ENCODE measurements at places on chromosomes 12 and 14.

DNA sequence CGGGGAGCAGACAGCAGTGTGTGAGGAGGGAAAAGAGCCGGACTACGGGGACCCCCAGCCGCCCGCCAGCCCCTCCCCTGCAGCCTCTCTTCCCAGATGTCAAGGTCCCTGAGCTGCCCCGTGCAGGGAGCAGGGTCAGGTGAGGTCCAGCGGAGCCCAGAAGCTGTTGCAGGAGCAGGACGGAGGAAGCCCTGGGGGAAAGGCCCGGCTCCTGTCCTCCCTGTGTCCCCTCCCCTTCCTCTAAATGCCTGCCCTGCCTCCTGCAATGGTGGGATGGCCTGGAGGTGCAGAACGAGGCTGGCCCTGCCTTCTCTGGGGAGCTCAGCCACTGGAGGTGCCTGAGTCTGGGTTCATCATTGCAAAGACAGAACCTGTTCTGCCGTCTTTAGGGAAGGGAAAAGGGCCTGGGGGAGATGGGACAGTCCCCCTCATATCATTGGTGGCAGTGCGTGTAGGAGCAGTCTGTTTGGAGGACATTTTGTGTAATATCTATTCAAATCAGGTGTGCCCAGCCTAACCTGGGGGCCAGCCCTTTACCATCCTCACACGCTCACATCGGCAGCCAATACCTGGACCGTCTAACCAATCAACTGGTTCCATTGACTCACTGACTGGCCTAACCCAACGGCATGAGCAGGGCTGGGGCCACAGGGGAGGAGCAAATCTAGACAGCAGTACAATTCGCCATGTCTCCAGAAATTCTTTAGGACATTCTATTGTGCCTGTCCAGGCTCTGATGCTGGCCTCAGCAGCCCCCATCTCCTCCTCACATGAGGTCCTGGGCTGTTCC is 364.1 kb upstream of the SFSWAP start:
- no peak for DNase-seq

DNA sequence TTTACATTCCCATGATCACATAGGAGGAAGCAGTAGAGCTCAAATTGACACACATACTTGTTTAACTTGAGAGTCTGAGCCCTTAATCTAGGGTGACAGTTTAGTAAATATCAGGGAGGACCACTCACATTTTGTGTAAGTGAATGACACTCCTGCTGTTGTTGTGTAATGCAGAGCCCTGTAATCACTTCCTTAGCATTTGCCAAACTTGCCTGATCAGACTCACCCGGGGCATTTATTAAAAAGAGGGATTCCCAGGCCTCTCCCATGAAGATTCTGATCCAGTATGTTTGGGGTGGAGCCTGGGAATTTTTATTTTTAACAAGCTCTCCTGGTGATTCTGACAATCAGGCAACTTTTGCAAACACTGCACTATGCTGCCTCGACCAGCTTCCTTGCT is 119.6 kb downstream of the NUAK1 start:
- DNase-seq, result no peak

DNA sequence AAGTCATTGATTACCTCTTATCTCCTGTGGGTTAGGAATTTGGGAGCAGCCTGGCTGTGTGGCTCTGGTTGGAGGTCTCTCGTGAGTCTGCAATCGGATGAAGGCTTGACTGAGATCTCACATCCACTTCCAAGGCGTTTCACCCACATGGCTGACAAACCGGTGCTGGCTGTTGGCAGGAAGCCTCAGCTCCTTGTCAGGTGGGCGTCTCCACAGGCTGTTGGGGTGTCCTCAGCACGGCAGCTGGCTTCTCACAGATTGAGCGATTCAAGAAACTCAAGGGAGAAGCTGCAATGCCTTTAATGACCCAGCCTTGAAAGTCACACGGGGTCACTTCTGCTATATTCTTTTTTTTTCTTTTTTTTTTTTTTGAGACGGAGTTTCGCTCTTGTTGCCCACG is 28.6 kb upstream of the CORO1C start:
- no peak for DNase-seq

DNA sequence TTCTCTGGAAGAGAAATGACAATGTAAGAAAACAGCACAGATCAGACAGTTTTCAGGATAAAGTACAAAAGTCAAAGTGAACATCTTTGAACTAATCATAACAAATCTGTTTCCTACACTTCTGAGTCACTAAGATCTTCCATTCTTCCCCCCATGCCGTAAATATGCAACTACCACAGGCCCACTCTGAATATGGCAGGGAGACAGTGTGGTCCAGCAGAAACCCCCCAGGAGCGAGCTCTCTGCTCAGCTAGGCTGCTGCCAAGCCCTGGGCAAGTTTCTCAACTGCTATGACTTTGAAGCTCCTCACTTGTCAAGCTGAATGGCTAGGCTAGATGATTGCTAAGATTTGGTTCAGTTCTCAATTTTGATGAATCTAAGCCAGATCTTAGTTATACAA is 148.1 kb downstream of the EFCAB11 start:
- DNase-seq, result no peak

DNA sequence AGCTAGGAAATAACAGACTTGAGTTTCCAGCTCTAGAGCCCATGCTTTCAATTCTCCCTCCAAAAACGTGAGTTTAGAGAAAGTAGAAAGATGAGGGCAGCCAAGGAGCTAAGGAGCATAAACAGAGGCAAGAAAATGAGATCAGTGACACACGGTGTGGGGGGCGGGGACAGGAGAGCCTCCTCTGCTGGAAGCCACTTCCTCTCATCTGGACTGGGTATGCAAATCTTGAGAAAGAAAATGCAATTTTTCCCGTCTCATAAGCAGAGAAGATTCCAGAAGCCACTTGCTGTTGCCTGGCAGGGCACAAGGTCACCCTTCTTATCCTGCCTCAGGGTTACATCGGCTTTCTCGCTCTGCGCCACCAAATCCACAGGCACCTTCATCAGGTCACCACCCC is 6.0 kb downstream of the OR10P1 start:
- DNase-seq, result peak; percentile 8

DNA sequence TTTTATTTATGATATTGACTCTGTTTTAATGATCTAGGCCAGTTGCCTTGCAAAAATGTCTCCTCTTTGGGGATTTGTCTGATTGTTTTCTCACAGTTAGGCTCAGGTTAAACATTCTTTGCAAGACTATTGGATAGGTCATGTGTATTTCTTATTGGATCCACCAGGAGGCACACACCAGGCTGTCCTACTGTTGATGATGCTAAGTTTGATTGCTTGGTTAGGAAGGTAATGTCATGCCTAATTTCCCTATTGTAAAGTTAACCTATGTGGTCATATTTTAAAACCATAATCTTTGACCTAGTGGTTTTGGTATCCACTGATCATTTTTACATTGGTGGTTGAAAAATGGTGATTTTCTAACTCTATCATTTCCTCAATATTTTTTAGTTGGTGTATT is 137.1 kb downstream of the BRMS1L start:
- no peak for DNase-seq

Measured in CD4-positive, alpha-beta T cell treated with Interleukin-6 at 100 ng/mL for 8 hours (primary cell).